Pancreas (tissue), 10 donors: ENCODE measurements at places on chromosomes 13 and 19. TPM values are rescaled to one million over a fixed set of nuclear protein-coding genes. Genes with fewer than 3 reads are reported as not detected.

GRCh38 chr13:44234566-44234965 lies 139.1 kb upstream of the SERP2 start:
- H3K27ac ChIP-seq = no peak overlapping the region
- H3K4me1 ChIP-seq = peaks cover 16% of the 10 kb centered on the region
- H3K36me3 ChIP-seq = no peaks in the 10 kb centered on the region
- no peak for DNase-seq
- no peaks in the 10 kb centered on the region for H3K27me3 ChIP-seq

DNA sequence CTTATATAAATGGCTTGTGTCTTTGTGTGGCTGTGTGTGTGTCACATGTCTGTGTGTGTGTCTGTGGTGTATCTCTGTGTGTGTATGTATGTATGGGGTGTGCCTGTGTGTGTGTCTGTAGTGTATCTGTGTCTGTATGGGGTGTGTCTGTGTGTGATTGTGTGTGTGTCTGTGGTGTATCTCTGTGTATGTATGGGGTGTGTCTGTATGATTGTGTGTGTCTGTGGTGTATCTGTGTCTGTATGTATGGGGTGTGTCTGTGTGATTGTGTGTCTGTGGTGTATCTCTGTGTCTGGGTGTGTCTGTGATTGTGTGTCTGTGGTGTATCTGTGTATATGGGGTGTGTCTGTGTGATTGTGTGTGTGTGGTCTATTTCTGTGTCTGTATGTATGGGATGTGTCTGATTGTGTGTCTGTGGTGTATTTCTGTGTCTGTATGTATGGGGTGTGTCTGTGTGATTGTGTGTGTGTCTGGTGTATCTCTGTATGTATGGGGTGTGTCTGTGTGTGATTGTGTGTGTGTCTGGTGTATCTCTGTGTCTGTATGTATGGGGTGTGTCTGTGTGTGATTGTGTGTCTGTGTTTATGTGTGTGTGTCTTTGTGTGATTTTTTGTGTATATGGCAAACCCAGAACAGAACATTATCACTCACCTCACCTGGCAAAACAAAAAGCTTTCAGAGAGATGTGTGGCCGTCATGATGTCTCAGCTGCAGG lies 56.1 kb upstream of the MCF2L start:
- no peaks in the 10 kb centered on the region for H3K27me3 ChIP-seq
- DNase-seq = no peak
- no peak overlapping the region for H3K4me3 ChIP-seq

FCER2 gene
- 0.19 TPM for total RNA-seq

DNA sequence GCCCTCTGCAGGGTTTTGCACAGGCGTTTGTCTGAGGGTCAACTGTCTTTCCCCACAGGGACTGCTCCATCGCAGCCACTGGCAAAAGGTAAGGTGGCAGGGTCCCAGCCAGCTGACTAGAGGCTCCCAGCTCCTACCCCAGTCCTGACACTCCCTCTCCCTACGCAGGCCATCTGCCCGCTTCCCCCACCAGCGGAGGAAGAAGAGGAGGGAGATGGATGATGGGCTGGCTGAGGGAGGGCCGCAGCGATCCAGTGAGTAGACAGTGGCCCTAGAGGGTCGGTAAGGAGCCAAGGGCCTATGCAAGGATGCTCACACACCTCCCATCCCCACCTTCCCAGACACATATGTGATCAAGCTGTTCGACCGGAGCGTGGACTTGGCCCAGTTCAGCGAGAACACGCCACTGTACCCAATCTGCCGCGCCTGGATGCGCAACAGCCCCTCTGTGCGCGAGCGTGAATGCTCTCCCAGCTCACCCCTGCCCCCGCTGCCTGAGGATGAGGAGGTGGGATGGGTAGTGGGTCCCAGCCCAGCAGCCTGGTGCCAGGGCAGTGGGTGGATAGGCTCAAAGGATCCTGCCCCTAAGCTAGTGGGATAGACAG lies 4.0 kb downstream of the HSPB6 start:
- no peak overlapping the region for H3K27ac ChIP-seq
- no peak overlapping the region for H3K4me3 ChIP-seq
- DNase-seq = peak; percentile 43
- no peaks in the 10 kb centered on the region for H3K36me3 ChIP-seq

- H3K27ac ChIP-seq = no peak overlapping the region
- DNase-seq = no peak
- H3K36me3 ChIP-seq = peaks cover 8% of the 10 kb centered on the region
- H3K4me3 ChIP-seq = no peak overlapping the region
Observed at GRCh38 chr19:2803486-2804155, 16.0 kb upstream of the ZNF554 start.

AMH gene
- 3.0 TPM for total RNA-seq

GRCh38 chr19:48390188-48391099 lies 907 bp downstream of the KDELR1 start:
- peak overlapping the region; percentile 88 for H3K4me3 ChIP-seq
- peak overlapping the region; percentile 73 for H3K27ac ChIP-seq
- H3K36me3 ChIP-seq = no peaks in the 10 kb centered on the region
- DNase-seq = peak; percentile 56
- H3K4me1 ChIP-seq = no peaks in the 10 kb centered on the region
- H3K27me3 ChIP-seq = no peaks in the 10 kb centered on the region

- DNase-seq = no peak
- H3K4me1 ChIP-seq = no peaks in the 10 kb centered on the region
- H3K4me3 ChIP-seq = no peak overlapping the region
Observed at GRCh38 chr19:29119590-29119989, 93.4 kb downstream of the UQCRFS1 start.

GRCh38 chr19:11423164-11423790 lies 4.2 kb upstream of the RGL3 start:
- no peaks in the 10 kb centered on the region for H3K4me1 ChIP-seq
- no peaks in the 10 kb centered on the region for H3K36me3 ChIP-seq
- peak; percentile 72 for DNase-seq
- no peak overlapping the region for H3K4me3 ChIP-seq
- H3K27ac ChIP-seq = no peak overlapping the region
- no peaks in the 10 kb centered on the region for H3K27me3 ChIP-seq

GRCh38 chr13:112683581-112683980 lies 6.3 kb upstream of the ATP11A start:
- H3K27me3 ChIP-seq = no peaks in the 10 kb centered on the region
- H3K4me1 ChIP-seq = no peaks in the 10 kb centered on the region
- no peak overlapping the region for H3K27ac ChIP-seq
- no peak for DNase-seq
- H3K36me3 ChIP-seq = no peaks in the 10 kb centered on the region

KASH5 gene
- 2.6 TPM for total RNA-seq

ACP7 gene
- total RNA-seq = not detected

ZNF416 gene
- total RNA-seq = 2.7 TPM

KPTN gene
- 5.9 TPM for total RNA-seq

DNA sequence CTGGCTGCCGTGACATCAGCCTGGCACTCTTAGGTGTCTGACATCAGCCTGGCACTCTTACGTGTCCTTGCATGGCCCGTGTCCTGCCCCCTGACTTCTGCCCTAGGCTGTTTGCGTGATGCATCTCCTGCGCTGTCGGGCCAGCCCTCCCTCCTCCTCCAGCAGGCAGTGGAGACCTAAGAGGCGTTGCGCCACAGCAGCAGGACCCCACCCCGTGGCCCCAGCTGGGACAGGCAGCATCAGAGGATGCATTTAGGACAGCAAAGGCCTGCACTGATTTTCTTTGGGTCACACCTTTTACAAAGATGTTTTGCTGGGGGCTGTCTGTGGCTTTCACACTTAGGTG lies 65.3 kb downstream of the GPR12 start:
- no peak overlapping the region for H3K4me3 ChIP-seq
- no peaks in the 10 kb centered on the region for H3K4me1 ChIP-seq
- H3K27me3 ChIP-seq = no peaks in the 10 kb centered on the region

SULT2A1 gene
- total RNA-seq = not detected

DNA sequence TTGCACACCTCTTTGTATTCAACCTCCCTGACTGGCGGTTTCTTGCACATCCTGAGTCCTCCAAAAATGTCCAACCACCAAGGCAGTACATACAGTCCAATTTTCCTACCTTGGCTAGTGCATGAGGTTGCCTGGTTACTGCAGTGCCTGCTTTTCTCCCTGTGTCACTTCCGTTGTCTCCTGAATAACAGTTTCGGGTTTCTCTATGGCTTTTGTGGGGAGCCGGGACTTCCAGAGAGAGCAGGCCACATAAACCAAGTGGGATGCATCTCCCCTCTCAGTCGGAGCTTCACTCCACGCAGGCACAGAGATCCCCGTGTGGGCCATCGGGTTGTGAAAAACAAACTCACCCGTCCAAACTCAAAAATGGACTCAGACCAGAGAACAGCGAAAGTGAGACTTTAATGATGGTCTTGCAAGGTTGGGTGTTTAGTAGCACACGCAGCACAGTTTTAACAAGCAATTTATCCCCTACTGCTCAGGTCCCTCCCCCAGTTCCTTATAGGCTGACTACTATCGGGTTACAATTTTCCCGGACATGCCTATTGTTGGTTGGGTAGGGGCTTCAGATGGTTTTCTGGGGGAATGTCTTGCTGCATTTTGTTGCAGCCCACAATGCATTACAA lies 173.1 kb downstream of the POU4F1 start:
- DNase-seq = no peak
- no peaks in the 10 kb centered on the region for H3K36me3 ChIP-seq
- H3K27me3 ChIP-seq = no peaks in the 10 kb centered on the region
- H3K4me1 ChIP-seq = no peaks in the 10 kb centered on the region

DNA sequence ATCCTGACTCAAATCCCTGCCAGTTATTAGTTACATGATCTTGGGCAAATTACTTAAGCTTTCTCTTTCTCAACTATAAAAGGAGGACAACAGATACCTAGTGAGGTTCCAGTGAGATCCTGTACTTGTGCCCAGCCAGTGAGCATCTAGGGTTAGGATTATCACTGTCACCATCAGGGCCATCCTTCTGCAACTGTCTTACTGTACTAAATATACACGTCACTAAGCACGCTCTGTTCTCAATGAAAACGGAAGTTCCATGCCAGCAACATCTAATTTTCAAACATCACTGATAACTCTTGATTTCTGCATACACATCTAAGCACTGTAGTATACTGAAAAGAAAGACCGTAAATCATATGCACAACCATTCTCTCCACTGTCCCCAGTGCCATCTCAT lies 70.0 kb downstream of the FOXO1 start:
- peaks cover 13% of the 10 kb centered on the region for H3K4me1 ChIP-seq
- H3K27ac ChIP-seq = peak overlapping the region; percentile 58
- H3K27me3 ChIP-seq = no peaks in the 10 kb centered on the region
- no peaks in the 10 kb centered on the region for H3K36me3 ChIP-seq
- H3K4me3 ChIP-seq = no peak overlapping the region

C13orf46 gene
- 5.2 TPM for total RNA-seq

- H3K4me3 ChIP-seq = no peak overlapping the region
- no peak overlapping the region for H3K27ac ChIP-seq
- no peaks in the 10 kb centered on the region for H3K36me3 ChIP-seq
- no peaks in the 10 kb centered on the region for H3K27me3 ChIP-seq
Observed at GRCh38 chr19:33426621-33427361, 53.3 kb downstream of the CEBPG start.
